ENCODE measurements at places on chromosomes 16 and 17.

GRCh38 chr17:62911114-62911513, 54.9 kb upstream of the TANC2 start:
- DNase-seq = no peak

DNA sequence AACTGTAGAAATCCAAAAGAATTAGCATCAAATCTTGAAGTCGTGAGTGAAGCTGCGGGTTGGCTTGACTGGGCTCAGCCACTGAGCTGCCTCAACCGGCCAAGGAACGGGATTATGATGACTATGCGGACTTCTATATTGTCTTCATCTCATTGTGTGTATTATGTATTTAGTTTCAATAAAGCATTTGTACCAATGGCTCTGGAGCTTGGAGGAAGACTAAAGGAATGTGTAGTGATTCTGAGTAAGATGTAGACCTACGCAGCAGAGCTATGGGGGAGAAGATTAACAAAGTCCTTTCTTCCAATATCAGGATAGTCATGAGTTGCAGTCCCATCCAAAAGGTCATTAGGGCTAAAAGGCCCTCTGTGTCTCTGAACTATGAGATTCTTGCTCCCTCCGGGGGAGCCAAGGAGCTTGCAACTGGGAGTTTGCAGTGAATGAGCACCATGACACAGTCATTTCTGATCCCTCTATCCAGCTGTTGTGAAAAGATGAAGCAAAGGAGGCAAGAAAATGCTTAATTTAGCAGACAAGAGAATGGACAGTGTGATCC, 8.3 kb downstream of the EME1 start:
- no peak for DNase-seq

- no peak for DNase-seq
Measured at GRCh38 chr16:8436931-8437330, 153.4 kb downstream of the TMEM114 start.

GRCh38 chr16:89325861-89326471, 108.5 kb downstream of the ZNF778 start:
- DNase-seq = no peak
